Activated T-cell treated with anti-CD3 and anti-CD28 coated beads for 4 hours (primary cell): ENCODE measurements at places on chromosomes 1 and 21.

- DNase-seq, result no peak
Observed at GRCh38 chr1:167799747-167800146, 78.0 kb downstream of the MPZL1 start.

- no peak for DNase-seq
Observed at GRCh38 chr21:24759348-24760075, 847.8 kb downstream of the MRPL39 start.

- no peak for DNase-seq
Observed at GRCh38 chr1:201460814-201461644, 8.0 kb downstream of the PHLDA3 start.

GRCh38 chr1:167782946-167783345 lies 61.2 kb downstream of the MPZL1 start:
- DNase-seq, result no peak

DNA sequence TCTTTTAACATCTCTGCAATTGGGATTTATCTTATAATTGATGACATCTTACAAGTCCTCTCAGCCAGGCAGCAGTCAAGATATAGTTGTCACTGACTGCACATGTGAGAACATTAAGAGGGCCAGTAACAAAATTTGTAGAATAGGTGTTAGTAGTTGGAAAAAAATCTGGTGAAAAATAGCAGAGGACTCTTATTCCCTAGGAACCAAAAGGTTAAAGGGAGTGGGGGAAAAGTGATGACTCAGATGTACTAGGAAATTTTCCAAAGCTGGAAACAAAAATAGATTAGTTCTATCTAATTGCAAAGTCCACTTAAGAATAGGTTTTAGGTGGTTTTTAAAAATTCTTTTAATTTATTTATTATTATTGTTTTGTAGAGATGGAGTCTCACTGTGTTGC lies 3.6 kb downstream of the NUP210L start:
- DNase-seq, result no peak

DNA sequence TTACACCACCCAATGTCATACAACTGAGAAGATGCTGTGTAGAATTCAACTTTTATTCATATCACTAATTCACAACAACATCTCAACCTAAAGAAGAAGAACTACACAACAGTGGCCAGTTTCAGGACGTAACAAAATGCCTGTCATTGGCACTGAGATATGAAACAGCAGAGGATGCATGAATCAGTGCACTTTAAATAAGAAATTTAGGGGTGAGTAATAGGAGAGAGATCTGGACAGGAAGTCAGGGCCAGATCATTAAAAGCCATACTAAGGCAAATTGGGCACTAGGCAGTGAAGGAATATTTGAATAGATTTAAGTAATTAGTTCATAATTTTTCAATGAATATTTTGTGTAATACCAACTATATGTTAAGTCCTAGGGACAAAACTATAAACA lies 510.5 kb downstream of the PLPP3 start:
- DNase-seq, result no peak
